ENCODE measurements at places on chromosomes 5 and 9.

GRCh38 chr9:98185611-98186171 lies 6.7 kb downstream of the CORO2A start:
- DNase-seq: no peak

GRCh38 chr5:147234825-147235635 lies at the start of gene STK32A:
TSS of gene STK32A (plus strand) at chr5:147235026. CDS start at chr5:147239635, 4,609 bp downstream.
- no peak for DNase-seq

GRCh38 chr9:112914524-112914923 lies 23.8 kb upstream of the SLC46A2 start:
- no peak for DNase-seq

- no peak for DNase-seq
These were observed 73.8 kb upstream of the RAI14 start for GRCh38 chr5:34582371-34582770.

GRCh38 chr5:68304421-68305052 lies 89.0 kb downstream of the PIK3R1 start:
- peak; percentile 36 for DNase-seq

DNA sequence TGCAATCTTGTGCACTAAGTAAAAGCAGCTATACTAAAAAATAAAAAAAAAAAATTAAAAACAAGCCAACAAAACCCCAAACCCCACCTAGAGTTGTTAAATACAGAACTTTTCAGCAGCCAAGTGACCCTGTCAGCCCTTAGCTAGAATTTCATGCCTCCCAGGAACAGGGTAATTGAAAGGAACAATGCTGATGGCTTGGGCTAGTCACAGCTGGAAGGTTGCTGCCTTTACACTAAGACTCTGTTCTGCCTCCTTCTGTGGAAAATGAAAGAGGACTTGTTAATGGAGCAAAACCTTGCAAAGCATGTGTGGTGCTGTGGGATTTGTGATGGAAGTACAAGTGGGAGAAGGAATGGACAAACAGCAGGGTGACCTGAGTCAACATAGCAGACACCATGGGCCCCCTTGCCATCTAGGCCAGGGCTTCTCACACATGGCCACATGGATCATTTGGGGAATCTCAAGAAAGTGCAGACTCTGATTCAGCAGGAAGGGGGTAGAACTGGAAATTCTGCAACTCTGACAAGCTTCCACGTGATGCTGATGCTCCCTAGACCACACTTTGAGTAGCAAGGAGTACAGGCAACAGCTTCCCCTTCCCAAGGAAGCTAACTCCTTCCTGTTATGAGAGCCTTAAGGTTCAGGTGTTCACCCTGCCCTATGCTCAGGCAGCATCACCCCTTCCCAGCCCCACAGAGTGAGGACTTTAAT lies 14.9 kb upstream of the TMEM252 start:
- DNase-seq: no peak

- DNase-seq: peak; percentile 63
These were observed 80.1 kb downstream of the F2RL2 start for GRCh38 chr5:76542887-76543690.

GRCh38 chr9:89922099-89922498 lies 317.3 kb downstream of the GADD45G start:
- DNase-seq: no peak

- DNase-seq: no peak
These were observed 23.5 kb downstream of the KCTD16 start for GRCh38 chr5:144194144-144194543.

DNA sequence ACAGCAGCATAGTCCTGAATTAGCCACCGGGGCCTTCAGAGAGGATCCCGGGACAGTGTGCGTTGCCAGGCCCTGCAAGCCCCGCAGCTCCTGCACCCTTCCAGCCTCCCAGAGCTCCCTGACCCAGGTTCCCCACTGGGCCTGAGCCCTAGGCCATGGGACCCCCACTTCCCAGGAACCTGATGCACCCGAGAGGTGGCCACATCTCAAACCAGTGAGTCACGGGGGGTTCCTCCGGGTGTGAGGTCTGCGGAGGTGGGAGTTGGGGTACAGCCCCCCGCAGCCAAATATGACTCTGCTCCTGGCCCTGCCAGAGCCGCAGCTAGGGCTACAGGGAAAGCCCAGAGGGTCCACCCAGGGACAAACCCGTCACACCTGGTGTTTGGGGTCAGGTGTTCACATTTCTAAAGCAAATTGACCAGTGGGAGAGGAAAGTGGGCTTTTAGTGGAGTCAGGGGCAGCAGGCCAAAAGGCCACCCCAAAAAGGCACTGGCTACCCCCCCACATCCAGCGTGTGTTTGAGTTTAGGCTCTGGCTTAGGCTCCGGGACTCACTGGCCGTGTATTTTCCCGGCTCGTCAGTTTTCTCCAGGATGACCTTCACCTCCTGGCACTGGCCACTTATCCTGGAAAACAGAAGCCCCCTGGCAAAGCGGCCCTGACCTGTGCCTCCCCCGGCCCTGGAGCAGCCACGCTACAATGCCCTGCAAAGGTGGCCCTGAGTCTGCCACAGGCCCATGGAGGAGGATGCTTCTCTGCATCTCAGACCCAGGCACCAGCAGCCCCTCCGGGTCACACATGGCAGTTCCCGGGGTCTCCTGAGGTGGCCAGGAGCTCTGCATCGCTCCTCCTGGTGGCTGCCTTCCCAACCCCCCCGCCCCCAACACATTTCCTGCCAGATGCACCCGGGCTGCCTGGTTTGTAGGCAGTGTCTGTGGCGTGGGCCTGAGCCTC lies 17.4 kb upstream of the OBP2B start:
- DNase-seq: no peak

DNA sequence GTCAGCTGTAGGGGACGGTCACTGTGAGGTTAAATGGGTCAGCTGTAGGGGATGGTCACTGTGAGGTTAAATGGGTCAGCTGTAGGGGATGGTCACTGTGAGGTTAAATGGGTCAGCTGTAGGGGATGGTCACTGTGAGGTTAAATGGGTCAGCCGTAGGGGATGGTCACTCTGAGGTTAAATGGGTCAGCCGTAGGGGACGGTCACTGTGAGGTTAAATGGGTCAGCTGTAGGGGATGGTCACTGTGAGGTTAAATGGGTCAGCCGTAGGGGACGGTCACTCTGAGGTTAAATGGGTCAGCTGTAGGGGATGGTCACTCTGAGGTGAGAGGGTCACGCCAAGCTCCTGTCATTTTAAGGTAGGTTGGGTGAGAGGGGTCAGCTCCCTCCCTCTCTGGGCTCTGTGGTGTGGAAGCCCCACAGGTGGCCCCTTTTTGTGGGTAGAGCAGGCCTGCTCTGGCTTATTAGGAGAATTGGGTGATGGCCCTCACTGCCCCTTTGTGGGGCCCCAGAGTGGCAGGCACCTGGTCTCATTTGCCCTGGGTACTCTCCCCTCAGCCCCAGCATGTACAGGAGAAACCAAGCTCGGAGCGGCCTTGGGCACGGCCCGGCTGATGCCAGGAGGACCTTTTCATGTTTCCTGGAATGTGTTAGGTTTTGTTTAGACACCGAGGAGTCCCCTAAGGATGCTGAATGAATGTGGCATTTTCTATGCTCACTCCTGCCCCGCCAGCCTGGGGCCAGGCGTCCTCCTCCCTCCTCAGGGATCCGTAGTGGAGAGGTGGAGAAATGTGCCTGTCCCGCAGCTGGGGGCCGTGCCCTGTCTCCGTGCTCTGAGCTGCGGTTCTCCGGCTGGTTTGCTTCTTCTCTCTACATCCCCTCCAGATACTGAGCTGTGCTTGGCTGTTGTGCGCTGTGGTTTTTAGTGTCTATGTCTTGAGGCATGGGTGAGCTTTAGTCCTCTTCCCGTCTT lies 31.4 kb downstream of the AHRR start:
- no peak for DNase-seq

DNA sequence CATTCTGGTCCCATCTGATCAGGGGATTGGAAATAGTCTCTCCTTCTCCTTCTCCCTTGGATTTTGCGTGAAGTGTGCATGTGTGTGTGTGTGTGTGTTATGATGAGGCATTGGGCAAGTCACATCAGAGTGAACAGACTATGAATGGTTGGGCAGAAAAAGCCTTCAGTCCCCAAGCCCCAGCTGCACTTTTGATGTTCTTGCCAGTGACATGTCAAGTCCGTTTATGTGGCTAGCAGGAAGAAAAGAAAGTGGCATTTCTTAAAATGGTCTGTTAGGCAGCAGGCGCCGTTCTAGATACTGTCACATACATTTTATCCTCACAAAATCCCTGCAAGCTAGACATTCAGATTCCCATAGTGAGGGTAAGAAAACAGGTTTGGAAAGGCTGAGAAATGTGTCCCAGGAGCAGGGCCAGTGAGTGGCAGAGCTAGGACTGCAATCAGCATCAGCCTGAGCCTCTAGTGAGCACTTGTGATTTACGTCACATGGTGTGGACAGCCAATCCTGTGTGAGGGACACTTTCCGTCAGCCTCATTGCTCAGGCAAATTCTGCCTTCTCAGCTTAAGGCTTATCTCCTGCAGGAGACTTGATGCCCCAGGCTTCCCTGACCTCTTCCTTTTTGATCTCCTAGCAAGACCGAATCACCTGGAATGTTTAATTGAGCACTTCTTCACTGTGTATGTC lies 60.4 kb downstream of the GLRA1 start:
- DNase-seq: no peak

- no peak for DNase-seq
These were observed 15.6 kb upstream of the EPB41L4A start for GRCh38 chr5:112434641-112435040.

GRCh38 chr9:112665347-112665746 lies 52.6 kb downstream of the INIP start:
- DNase-seq: no peak

DNA sequence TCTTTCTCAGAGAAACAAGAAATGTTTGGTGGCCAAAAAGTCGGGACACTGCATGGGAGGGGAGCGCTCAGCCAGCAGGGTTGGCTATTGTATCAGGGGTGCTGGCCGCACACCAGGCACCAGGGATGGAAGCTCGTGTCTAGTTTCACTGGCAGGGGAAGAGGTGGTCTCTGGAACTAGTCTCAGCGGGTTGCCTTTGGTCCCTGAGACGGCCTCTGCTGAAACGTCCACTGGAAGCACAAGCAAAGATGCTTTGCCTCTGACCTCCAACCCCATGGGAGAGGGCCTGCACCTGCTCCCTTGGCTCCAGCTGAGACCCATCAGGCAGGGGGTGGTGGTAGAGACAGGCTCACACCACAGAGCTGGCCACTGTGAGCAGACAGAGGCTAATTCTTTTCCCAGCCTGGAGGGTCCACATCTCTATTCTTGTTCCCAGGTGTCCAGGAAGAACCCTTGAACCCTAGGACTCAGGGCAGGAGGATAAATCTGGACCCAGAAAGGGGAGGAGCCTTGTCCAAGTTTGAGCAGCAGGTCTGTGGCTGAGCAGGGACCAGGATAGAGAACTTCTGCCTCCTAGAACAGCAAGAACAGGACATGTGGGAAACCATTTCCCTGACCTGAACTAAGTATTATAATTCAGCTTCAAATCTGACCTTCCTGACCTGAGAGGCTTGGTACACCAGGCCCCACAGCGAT lies 102.6 kb downstream of the RGS3 start:
- no peak for DNase-seq

DNA sequence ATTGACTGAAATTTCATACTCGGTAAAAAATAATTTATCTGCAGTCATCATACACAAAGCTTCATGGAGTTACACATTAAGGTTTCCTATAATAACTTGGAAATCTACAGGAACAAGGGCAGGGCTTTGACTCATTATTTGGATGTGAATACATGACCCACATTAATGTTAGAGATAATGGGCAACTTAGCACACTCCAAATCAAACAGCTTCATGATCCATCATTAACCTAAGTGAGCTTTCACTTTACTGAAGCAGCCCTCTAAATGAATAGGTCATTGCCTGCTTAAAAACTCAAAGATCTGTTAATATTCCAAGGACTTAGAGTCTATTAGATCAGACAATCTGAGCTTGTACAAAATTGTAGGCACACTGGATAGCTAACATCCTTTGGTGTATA lies 9.0 kb downstream of the CDH12 start:
- DNase-seq: no peak

DNA sequence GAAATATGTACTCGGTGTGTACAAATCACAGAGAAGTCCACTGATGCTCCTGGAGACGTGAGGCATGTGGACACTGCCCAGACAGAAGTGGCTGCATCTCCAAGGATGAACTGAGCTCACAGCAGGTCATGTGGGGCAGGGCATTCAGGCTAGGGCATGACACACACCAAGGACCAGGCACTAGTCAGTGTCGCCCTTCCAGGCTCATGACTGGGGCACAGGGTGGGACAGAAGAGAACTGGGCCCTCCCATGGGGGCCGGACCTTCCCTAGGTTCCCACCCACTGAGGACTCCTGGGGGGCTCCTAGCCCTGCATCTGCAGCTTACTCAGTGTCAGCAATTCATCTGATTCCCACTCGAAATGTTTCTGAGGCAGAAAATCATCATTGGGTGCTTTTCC lies 256.8 kb upstream of the IRX4 start:
- no peak for DNase-seq

DNA sequence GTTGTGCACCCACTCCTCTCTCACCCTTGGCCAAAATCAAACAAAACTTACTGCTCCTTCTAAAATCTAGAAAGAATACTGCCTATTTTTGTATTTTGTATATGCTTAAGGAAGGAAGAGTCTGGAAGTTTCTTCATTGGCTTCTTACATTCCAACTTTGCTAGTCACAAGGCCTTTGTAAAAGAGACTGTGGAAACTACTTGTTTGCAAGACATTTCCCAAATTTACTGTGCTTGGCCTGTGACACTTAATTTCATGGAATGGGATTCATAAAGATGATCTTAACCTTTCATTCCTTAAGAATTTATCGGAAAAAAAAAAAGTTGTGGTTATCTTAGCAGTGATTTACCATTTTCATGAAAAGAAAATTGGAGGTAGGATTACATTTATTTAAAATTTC lies 208.9 kb downstream of the VPS13A start:
- no peak for DNase-seq

DNA sequence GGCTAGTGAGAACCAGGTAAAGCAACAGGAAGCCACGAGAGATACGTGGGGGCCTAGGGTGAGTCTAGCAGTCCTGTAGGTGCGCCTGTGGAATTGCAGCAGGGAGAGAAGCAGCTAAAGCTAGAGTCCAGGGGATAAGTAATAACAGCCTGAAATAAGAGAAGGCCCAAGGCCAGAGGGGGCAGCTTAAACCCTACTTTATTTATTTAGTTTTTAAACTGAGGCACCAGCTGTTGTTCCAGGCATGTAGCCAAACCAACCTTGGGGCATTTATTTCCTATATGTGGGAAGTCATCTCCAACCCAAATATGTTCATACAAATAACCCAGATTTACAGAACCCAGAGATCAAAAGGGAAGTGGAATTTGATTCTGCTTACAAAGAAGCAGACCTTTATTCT lies 93.5 kb downstream of the GLDC start:
- no peak for DNase-seq

GRCh38 chr5:172556262-172556661 lies 84.8 kb upstream of the NEURL1B start:
- no peak for DNase-seq

- DNase-seq: no peak
These were observed 2.6 kb downstream of the SLC2A6 start for GRCh38 chr9:133476036-133476931.

DNA sequence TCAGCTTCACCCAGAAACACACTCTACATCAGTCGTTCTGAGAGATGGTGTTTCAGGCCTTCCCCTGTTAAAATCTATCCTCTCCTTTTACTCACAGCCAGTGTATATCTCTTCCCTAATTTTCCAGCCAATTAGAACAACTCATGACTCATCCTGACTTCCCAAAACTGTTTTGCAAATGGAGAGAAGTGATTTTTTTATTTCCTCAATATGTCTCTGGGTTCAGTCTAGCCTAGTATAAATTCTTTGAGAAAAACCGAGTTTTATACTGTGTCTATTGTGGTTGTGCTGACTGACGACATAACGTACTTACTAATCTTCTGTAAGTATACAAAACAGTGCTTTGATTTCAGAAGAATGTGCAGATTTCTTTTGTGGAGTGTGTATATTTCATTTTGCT lies 28.4 kb upstream of the CAST start:
- DNase-seq: no peak

GRCh38 chr5:129593525-129593924 lies 133.4 kb downstream of the ADAMTS19 start:
- DNase-seq: no peak

All from activated CD4-positive, alpha-beta T cell treated with anti-CD3 and anti-CD28 coated beads, Interleukin-2, amount 50 U/mL, for 48 hours (primary cell).